Activated CD8-positive, alpha-beta memory T cell treated with anti-CD3 and anti-CD28 coated beads for 4 hours (primary cell): ENCODE measurements at places on chromosomes 5 and 9.

DNA sequence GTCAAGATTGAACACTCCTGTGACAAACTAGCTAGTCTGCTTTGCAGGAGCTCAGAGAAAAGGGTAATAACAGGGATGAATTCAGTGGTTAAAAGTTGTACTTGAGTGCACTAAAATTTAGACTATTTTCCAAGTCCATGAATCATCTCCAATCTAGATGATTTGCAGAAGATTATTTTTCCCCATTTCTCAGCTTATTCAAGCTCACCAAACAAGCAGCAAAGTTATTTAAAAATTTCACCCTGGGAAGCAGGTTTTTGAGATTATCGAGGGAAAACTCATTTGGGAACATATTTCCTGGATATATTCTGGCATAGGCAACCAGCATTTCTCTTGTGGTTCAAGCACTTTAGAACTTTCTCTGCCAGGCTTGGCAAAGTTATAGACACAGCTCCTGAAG lies 311.4 kb downstream of the TLE1 start:
- no peak for DNase-seq

- DNase-seq: no peak
Observed at GRCh38 chr5:172770374-172770674, 671 bp downstream of the DUSP1 start.

GRCh38 chr5:41735213-41735612 lies 135.0 kb downstream of the OXCT1 start:
- DNase-seq: no peak

DNA sequence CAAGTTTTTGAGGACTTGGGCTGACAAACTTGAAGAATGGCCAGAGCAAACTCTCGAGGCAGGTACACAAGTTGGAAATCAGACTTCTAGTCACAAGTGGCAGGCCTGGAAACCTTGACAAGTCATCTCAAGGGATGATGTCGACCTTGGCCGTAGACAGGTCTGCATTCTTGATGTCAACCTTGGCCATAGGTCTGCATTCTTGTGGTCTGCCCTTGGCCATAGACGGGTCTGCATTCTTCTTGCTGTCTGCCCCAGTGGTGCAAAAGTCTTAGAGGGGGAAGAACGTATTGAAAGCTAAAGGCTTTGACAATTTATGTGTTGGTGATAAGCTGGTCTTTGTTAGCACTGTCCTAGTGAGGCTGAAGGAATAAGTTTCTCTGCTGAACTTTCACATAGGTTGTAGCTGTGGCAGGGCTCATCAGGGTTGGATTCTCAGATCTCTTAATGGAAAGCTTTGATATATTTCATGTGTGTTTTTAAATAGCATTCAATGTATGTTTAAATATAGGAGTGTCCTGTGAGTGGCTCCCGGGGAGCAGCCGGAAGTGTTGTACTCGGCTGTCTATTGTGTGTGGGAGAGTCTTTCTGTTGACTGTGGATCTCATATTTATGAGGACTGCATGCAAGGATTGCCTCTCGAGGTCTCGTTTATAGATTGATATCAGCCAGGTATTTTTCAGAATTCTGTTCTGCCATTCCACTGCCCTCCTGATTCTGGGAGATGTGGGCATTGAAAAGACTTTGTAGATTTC lies 27.0 kb downstream of the SUB1 start:
- no peak for DNase-seq

DNA sequence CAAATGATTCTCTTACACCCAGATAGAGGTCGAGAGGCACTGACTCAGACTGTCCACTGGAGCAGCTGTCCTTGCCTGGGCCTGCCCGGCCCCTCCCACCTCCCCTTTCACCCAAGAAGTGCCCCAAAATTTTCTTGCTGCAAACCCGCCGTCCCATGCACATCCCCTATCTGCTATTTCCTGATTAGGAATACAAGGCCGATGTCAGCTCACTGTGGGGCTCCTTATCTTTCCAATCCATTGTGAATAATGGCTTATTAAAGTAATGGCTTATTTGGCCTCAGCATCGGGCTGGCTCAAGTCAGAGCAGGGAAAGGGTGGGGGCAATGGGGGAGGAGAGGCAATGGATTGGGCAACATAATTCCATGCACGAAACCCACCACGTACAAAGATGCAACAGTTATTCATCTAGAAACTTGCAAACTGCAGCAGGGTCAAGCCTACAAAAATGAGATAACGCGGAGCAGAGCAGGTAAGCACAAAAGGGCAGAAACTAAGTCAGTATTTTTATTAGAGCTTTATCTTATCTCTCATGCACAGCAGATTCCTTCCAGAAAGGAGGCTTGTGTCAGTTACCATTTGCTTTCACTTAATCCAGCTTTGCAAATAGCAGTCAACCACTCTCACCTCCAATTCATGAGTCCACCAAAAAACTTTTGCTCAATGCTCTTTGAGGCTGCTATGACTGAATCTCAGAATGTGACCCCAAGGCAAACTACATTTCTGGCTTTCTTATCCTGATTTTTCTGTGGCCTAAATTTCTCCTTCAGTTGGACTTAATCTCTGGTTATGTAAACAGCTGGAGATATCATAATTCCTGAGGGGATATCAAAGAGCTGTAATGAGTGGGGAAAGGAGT lies 138.2 kb upstream of the OSMR start:
- DNase-seq: no peak

- no peak for DNase-seq
Observed at GRCh38 chr5:32135086-32135485, 39.0 kb downstream of the GOLPH3 start.

DNA sequence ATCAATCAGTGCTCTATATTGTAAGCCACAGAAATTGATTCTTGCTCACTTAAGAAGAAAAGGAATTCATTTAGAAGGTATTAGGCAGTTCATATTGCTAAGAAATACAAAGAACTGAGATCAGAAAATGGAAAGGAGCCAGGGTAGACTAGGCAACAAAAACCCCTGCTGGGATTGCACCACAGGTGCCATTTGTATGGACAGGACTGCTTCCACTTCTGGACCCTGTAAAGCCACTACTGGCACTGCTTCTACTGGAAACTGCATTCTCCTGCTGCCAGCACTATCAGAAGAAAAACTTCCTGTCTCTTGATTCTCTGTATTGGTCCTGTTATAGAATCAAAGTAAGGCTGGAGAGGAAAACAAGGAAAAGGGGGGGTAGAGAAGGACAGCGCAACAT lies 45.9 kb downstream of the CERT1 start:
- DNase-seq: no peak

DNA sequence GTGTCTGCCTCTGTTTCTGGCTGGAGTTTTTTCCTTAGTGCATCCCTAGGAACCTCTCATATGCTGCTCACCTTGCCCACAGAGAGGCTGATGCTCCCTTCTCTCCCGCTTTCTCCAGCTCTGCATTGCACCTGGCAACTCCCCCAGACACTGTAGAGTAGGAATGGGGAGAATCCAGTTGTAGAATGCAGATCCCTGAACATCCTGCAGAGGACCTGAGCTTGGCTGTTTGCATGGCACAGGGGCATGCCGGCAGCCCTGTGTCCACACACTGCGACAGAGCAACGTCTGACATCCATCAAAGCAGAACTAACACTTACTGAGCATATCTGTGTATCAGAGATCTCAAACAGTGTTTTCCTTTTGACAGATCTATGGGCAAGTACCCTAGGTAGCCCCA lies 19.9 kb downstream of the IDNK start:
- no peak for DNase-seq

GRCh38 chr5:138246334-138246733 lies 28.1 kb downstream of the GFRA3 start:
- DNase-seq: no peak

DNA sequence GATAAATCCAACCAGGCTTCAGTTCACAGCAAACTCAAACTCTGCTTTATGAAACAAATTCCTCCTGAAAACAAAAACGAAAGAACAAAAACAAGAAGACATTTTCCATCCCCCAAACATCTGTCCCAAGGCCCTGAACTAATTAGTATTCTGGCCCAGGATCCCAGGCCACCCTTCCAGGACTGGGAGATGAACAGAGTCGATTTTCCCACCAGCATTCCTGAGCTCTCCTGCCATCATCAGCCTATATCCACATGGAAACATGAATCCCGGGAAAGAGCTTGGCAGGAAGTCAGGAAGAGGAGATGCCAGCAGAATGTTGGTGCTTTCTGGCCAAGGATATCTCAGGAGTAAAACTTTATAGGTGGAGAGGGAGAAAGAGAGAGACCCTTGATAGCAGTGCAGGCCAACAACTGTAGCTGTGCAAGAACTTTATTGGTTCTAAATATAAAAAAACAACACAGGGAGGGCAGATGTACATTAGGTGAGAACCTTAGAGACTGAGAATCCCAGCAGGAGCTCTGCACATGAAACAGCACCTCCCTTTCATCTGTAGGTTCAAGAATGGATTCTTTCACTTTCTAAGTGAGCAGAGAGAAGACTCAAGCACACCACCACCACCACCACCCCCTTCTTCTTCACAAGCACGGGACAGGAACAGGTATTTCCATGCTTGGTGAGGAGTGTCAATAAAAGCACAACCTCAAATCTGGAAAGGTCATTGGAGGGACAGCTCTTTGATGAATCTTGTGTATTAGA lies 190.7 kb upstream of the TAS2R1 start:
- no peak for DNase-seq

- DNase-seq: no peak
Observed at GRCh38 chr9:137234055-137234697, 3.5 kb downstream of the SLC34A3 start.
